ENCODE measurements at places on chromosomes 2 and 18. TPM values are rescaled to one million over a fixed set of nuclear protein-coding genes. Genes with fewer than 3 reads are reported as not detected.

ELP2 gene
- 27.2 TPM for total RNA-seq

NPC1 gene
- 29.1 TPM for total RNA-seq

MREG gene
- 2.4 TPM for total RNA-seq

DNA sequence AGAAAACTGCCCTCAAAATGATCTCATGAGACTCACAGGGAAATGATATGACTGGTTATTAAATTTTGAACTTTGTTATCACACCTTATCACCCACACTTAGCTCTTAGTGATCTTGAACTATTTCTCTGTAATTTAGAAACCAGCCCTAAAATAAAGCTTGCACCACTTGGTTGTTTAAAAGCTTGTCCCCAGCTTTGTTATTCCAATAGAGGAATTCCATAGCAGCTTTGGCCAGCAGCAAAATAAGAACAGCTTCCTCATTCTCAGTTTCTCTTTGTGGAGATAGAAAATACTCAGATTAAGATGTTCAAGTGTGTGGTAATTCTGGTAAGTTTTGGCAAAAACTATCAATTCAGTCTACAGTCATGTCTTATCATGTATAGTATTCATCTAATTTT, 54.4 kb upstream of the CCDC68 start:
- H3K27me3 ChIP-seq: no peaks in the 10 kb centered on the region
- no peak overlapping the region for H3K4me3 ChIP-seq
- no peaks in the 10 kb centered on the region for H3K4me1 ChIP-seq
- no peak overlapping the region for H3K27ac ChIP-seq

Data from heart left ventricle (tissue), 16 donors.